ENCODE measurements at places on chromosomes 5 and 9.
A peak's percentile ranks its signal among the peaks of the same experiment; 100 is the strongest.

- DNase-seq: no peak
These were observed 104.8 kb upstream of the SIMC1 start for GRCh38 chr5:176133289-176133870.

DNA sequence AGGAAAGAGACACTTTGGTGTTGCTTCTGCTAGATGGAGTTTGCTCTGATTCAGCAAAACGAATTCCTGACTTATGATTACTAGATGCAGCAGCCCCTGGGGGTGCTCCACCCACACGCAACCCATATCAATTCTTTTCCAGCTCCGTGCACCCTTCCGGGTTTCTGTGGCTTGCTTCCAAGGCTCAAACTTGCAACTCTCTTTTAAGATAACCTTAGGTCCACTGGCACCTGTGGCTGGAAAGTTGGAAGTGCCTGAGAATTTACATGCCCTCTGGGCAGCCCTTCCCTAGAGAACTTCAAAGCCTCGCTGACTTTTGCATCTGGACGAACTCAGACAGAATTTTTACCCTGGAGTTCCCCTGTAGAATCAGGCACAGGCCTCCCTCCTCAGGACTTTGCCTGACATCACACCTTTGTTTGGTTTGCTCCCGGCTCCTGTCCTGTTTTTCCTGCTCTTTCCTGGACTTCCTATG lies 224.9 kb downstream of the SNX18 start:
- no peak for DNase-seq

DNA sequence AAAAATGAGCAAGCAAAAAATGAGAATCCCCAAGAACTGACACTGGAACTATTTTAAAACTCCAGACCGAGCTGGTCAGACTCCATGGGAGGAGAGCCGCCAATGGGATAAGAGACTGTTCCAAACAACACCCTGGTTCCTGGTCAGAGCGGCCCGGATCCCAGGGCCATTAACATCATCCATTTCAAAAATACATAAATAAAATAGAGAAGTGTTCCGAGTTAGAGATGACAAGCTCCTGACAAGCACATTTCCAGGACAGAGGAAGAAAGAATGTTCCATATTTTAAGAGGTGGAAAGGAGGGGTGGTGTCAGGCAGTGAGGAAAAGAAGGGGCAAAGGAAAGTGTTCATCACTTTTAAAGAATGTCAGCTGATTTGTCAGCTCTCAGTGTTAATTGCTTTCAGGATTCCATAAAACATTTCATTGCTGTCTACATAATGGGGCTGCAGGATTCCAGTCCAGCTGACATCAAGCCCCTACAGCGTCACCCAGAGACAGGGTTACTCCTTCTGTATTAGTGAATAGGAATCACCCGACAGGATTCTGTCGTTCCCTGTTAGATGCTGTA lies 202.5 kb upstream of the TRIM32 start:
- no peak for DNase-seq

DNA sequence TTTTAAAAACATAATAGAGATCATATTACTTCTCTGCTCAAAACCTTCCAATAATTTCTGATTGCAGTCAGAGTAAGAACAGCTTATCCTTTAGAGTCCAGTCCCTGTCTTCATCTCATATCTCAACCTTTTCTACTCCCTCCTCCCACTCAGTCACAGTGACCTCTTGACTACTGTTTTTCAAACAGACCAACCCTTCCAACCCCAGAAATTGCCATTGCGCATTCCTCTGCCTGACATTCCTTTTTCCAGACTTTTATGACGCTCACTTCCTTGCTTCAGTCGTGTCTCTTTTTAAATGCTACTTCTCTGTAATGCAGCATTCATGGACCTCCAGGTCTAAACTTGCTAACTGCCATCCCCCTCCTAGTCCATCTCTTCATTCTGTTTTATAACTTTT lies 800.5 kb downstream of the BRINP1 start:
- no peak for DNase-seq

DNA sequence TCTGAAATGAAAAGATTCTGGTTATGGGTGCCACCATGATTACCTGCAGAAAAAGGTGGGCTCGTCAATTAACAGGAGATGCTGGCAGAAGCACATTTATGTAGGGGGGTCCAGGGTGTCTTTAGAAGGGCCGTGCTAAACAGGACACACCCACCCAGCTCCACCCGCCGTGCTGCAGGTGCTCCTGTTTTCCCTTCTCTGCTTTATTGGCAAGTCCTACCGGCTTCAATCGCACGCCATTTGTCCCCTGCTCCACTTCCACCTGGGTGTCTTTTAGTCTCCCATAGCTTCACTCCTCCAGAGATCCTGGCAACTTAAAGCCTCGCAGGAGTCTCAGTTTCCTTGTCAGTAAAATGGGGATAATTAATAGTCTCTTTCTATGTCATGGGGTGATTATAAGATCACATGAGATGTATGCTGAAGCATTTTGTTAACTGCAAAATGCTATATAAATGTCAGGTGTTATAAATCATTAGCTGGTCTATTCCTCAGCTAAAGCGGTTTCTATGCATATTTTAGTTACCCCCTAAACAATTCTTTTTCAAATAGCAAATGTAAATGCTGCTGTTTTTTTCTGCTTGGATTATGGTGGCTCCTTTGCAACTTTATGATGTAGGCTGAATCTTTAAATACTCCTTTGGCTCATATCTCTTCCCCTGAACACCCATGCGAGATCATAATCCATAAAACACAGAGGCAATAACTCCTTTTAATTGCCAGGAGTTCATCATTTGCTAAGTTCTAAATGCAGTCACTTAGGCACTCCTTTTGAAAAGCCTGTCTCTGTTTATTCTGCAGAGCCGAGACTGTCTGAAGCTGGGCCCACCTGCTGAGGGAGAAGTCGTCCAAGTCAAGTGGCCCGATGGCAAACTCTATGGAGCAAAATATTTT lies 406.9 kb downstream of the KDM4C start:
- no peak for DNase-seq

GRCh38 chr5:123722451-123722850 lies 210.5 kb downstream of the CSNK1G3 start:
- DNase-seq: no peak

- no peak for DNase-seq
These were observed 31.1 kb downstream of the TNC start for GRCh38 chr9:115086886-115087285.

DNA sequence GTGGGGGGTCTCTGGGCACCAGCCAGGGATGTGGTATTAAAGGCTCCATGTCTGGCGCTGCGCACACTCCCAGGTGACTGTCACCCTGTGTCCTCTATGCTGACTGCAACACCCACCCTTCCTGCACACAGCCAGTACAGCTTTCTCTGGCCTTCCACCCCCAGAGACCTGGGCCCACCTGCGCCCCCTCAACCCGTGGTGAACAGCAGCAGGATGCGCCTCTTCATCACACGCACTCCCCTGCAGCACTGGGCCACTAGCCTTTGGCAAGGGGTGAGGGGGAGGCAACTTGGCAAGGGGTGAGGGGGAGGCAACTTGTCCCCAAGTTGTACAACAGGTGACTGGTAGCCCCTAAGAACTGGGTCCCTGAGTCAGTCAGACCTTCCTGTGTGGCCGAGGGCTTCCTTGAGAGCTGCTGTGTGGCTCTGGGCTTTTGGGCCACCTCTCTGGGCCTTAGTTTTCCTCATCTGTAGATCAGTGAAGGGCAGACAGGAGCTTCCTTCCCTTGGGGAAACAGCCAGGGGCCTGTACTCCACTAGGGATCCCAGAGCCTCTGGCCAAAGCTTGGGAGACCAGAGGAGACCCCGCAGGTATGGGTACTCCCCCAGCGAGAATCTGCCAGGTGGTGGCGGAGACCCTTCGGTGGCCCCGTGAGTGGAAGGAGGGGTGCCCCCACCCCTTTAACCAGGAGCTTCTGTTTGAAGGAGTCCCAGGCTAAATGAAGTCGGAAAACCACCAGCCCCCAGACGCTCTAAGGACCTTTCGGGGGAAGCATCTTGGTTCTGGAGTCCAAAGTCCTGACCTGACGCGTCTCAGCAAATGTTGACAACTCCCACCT lies 4.5 kb downstream of the CRAT start:
- no peak for DNase-seq

- no peak for DNase-seq
These were observed 286.4 kb upstream of the DMAC1 start for GRCh38 chr9:8085986-8086385.

DNA sequence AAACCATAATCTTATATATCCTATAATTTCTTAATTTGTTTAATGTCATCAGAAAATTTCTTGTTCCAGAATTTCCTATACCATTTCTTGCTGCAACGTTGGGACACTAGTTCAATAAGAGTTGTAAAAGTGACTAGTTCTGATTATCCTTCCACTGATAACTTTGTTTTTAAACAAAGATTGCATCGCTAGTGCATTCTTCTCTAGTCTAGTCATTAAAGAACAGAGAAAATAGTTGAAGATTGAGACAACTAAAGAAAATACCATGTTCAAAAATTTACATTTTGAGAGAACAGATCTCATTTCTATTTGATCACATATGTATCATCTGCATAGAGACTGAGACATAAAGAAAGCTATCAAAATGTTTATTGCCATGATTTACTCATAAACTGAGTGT lies 1888.2 kb downstream of the EFNA5 start:
- DNase-seq: no peak

- DNase-seq: no peak
These were observed 592.9 kb downstream of the SEMA5A start for GRCh38 chr5:8953016-8953415.

DNA sequence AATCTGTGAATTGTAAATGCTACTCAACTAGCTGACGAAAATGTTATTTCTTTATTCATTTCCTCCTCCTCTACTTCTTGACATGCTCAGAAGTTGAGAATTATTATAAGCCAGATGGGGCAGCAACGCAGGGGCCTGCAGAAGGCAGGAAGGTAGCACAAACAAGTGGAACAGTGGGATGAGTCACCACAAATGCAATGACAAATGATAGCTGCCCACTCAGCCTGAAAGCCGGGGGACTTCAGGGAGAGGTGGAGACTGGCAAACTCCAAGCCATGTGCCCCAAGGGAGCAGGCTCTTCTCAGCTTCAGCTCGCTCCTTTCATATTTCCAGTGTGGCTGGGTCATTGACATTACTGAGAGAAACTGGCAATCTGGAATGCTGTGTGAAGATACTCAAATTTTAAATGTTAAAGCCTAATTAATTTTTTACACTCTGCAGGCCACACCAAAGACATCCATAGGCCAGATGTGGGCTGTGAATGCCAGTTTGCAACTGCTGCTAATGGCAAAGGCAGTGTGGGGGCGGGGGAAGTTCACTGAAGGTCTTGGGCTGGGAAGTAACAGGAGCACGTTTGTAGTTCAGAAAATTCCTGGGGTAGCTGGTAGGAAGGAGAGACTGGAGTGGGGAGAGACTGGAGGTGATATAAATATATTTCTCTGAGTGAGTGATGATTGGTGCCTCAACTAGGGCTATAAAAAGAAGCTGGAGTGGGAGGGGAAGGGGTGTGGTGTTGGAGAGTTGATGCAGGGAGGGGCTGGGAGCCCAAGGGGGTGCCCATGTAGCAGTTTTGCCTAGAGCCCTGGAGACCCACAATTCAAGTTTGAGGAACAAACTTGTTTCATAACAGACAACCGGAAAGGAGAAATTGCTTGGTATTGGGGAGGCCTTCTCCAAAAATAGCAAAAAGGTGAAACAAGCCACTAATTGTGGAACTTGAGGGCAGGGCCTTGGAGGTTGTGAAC lies 20.8 kb upstream of the ADRB2 start:
- peak; percentile 44 for DNase-seq

GRCh38 chr5:63555874-63556273 lies 406.4 kb downstream of the HTR1A start:
- no peak for DNase-seq

DNA sequence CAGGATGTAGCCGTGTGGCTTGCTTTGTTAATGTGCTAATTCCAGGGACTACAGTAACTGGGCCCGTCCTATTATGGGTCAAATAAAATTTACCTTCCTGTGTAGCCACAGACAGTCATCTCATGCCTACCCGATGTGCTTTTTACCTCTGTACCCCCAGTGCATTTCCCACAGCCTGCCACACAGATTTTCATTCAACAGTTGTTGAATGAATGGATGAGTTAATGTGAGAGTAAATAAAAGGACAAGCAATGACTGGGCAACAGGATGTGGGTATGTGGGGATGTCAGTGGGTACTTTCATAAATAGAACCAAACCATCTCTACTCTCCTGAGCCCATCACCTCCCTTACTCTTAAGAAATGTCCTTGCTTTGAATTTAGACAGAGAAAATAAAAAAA lies 441.2 kb upstream of the ZNF462 start:
- no peak for DNase-seq

DNA sequence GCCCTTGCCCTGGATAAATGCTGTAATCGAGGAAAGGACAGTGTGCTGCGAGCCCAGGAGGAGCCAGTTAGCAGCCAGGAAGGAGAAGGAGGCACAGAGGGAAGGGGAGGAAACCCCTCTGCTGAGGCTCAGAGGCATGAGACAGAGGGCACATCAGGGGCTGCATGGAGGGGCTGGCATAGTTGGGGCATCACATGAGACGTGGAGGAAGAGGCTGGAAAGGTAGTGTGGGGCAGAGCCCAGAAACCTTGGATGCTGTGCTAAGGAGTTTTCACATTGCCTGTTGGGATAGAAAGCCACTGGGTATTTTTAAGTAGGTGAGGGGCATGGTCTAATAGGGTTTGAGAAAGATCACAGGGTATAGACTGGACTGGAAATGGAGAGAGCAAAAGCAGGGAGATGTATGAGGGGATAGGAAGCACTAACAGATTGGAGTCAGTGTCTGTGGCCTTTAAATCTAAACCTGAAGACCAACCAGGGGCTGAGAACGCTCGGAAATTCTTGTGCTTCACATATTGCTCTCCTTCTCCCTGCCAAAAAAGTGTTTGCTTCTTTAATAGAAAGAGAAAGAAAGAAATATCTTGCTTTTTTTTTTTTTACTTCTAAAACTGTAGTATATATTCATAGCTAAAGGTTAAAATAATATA lies 33.0 kb upstream of the ANGPTL2 start:
- DNase-seq: no peak

GRCh38 chr9:130665431-130666392 lies 1.3 kb downstream of the PRDM12 start:
- no peak for DNase-seq

DNA sequence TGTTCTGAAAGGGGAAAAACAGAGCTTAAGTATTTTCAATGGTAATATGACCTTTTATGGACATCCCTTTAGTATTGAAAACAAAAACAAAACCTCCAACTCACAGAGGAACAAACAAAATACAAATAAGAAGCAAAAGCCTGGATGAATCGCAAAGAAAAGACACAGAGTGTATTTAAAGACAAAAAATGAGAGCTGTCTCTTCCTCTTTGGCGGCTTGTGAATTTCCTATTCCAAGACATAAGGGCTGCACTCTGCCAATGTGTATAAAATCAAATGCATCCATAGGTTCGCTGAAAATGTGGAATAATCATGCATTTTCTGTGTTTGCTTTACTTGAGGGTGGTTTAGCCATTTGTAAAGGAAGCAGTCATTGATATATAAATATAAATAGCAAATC lies 739.3 kb upstream of the ZNF608 start:
- DNase-seq: no peak

DNA sequence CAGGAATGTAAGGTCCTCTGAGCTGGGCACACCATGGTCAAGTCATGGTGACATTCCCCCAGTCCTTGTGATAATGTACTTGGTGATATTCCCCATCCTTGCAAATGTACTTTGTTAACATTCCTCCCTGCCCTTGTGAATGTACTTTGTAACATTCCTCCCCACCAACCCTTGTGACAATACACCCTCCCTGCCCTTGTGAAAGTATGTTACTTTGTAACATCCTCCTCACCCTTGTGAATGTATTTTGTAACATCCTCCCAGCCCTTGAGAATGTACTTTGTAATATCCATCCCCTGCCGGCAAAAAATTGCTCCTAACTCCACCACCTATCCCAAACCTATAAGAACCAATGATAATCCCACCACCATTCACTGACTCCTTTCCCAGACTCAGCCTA lies 53.3 kb downstream of the RAPGEF6 start:
- DNase-seq: no peak

GRCh38 chr5:55440188-55440646 lies 94.5 kb downstream of the PLPP1 start:
- no peak for DNase-seq

Measured in stimulated activated naive B cell treated with anti-CD40 and anti-IgM and Interleukin-4, amounts not matched to agents 10 μg/mL and 1 μg/mL and 100 μg/mL, for 72 hours (primary cell).